ENCODE measurements at places on chromosomes 3 and 15.

GRCh38 chr3:188052169-188053035 is 101.6 kb upstream of the LPP start:
- DNase-seq: peak; percentile 96

- DNase-seq: no peak
Observed at GRCh38 chr15:81083201-81083600, 50.9 kb upstream of the CFAP161 start.

DNA sequence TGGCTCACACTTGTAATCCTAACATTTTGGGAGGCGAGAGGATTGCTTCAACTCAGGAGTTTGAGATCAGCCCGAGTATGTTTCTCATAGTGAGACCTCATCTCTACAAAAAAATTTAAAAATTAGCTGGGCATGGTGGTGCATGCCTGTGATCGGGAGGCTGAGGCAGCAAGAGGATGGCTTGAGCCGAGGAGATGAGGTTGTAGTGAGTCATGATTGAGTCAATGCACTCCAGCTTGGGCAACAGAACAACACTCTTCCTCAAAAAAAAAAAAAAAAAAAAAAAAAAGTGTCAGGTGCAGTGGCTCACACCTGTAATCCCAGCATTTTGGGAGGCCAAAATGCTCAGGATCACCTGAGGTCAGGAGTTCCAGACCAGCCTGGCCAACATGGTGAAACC is 2.4 kb downstream of the RPL39L start:
- no peak for DNase-seq

GRCh38 chr3:105274958-105275357 is 91.8 kb upstream of the ALCAM start:
- DNase-seq: no peak

DNA sequence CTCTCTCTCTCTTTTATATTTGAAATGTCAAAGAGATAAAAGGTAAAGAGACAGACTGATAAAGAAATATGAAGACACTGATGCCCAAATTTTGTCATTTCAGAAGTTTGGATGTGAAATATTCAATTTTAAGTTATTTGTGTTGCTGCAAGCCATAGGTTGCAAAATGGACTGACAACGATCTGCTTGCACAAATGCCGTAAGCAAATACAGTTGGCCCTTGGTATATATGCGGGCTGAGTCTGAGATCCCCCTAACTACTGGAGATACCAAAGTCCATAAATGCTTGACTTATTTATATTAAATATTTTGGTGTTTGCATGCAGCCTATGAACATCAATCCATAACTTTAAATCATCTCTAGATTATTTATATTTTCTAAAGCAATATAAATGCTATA is 1459.1 kb upstream of the ALCAM start:
- DNase-seq: no peak

DNA sequence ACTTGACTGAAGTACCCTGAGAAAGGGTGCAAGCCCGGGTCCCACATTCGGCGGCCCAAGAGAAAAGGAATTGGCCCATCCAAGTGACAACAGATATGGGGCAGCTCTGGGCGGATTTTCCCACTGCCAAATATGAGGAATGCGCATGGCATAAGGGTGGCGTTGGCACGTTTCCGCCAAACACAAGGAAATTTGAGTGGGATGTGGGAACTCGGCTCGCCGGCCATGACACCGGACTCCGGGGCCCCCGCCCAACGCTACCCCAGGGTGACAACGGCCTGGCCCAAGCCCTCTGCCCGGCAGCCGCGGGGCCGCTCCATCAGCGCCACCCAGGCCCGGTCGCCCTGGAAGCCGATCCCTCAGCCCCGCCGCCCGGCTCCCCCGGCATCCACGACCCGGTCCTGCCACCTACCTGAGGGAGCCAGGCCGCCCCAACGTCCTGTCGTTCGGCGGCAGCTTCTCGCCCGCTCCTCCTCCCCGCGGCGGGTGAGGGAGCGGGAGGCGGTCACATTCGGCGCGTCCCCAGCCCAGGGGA is 449 bp downstream of the RAF1 start:
- no peak for DNase-seq

- peak; percentile 84 for DNase-seq
Observed at GRCh38 chr3:113211330-113212149, at the start of gene BOC. TSS of gene BOC (plus strand) at chr3:113211557. CDS start at chr3:113249803, 38,246 bp downstream.

GRCh38 chr3:183324083-183324482 is 71.0 kb downstream of the B3GNT5 start:
- DNase-seq: no peak

DNA sequence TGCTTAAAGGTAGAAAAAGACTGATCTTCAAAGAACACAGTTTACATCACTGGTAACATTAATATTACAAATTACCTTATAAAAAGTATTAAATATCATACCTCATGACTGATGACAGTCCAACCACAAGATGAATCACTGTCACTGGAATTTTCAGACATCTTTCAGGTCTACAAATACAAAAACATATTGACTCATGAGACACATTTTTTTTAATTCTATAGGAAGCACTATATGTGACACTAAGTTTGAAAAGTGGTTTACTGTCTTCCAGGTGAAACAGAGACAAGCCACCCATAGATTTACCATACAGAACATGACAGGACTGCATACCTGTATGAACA is 18.9 kb downstream of the CCPG1 start:
- DNase-seq: no peak

- no peak for DNase-seq
Observed at GRCh38 chr3:21795921-21796320, 44.9 kb upstream of the ZNF385D start.

DNA sequence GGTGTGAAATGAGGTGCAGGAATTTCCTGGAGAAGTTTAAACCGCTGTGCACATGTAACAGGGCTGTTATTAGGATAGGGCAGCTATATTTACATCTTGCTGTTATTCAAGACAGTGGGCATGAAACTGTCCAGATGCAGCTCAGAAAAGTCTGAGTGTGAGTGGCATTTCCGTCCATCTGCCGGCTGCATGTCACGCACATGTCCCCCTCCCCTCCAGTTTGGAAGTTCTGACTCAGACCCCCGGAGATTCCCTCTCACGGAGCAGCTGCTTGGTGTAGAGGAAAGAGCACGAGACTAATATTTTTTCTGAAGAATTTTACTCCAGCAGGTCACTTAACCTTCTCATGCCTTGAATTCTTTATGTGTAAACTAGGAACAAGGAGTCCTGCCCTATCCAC is 69.8 kb downstream of the FEM1B start:
- no peak for DNase-seq
